Thyroid gland (tissue), 4 donors: ENCODE measurements at places on chromosomes 5 and 9. TPM values are rescaled to one million over a fixed set of nuclear protein-coding genes. Genes with fewer than 3 reads are reported as not detected.

DNA sequence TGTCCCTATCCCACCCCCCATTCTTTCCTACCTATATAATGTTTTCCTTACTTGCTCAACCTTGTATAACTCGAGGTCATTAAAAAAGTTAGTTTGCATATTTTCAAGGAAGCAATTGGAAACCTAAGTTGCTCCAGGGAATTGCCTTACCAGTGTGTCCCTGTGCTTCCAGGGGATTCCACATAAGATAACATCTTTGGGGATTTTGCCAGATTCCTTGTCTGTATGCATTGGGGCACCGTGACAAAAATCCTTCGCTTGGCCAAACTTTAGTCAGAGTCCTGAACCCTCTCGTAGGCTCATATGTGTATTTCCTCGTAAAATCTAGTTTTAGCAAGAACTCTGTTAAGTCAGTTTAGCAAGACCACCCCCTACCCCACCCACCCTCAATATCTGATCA is 14.7 kb upstream of the OSMR start:
- no peak for DNase-seq
- H3K4me1 ChIP-seq, result peaks cover 5% of the 10 kb centered on the region

DNA sequence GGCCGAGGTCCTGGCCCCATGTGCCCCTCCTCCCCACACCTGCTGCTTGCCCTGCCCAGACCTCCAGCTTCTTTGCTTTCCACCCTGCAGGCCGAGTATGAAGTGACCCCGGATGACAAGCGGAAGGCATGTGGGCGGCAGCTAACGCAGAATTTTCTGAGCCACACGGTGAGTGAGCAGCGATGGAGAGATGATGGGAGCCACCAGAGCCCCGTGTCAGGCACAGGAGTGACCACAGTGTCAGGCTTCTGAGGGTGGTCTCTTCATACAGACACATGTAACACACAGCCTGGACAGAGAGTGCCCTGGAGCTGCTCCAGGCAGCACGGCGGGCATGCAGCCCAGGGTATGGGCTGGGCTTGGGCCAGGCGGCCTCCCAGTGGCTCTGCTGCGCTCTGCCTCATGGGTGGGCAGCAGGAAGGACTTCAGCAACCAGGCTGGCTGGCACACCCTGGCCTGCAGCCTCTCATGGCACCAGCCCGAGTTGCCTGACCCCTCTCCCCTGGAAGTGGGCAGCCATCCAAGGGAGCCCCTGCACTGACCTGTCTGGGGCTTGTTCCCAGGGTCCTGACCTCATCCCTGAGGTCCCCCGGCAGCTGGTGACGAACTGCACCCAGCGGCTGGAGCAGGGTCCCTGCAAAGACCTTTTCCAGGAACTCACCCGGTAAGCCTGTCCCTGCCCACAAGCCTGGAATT is 5.8 kb downstream of the GRK6 start:
- peaks cover 46% of the 10 kb centered on the region for H3K36me3 ChIP-seq
- peaks cover 8% of the 10 kb centered on the region for H3K4me1 ChIP-seq
- DNase-seq, result no peak
- no peaks in the 10 kb centered on the region for H3K27me3 ChIP-seq
- H3K4me3 ChIP-seq, result no peak overlapping the region

- DNase-seq, result peak; percentile 48
- no peak overlapping the region for H3K27ac ChIP-seq
- H3K36me3 ChIP-seq, result no peaks in the 10 kb centered on the region
- H3K4me3 ChIP-seq, result no peak overlapping the region
These were observed 1.4 kb downstream of the EFNA5 start for GRCh38 chr5:107669096-107670031.

Gene ALDH1A1
- 295 TPM for total RNA-seq
